ENCODE measurements at places on chromosomes 2 and 18.

DNA sequence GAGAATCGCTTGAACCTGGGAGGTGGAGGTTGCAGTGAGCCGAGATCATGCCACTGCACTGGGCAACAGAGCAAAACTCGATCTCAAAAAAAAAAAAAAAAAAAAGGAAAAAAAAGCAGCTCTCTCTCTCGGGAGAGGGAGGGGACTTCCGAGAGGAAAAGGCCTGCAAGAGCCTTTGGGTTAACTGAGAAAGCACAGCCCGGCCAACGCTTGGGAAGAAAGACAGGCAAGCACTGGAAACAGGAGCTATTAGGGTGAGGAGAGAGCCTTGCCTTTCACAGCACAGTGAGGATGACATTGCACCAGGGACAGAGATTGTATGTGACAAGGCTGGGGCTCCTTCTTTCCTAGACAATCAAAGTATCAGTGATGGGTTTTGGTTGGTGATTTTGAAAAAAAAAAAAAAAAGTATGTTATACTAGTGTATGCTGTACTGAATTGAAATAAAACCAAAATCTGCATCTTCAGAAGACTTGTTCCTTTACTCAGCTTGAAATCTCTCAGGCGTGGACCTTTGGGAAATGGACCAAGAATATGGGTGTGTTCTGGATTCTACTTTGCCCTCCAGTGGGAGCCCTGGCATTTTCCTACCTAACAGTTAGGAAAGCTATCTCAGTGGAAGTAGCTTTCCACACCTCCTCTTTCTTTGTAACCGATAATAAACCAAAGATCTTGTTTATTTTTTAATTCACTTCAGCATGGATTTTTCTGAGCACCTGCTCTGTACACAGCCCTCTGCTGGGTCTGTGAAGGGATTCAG is 16.7 kb downstream of the SRSF7 start:
- no peak for DNase-seq

- no peak for DNase-seq
Observed at GRCh38 chr2:212299333-212299732, 239.3 kb downstream of the ERBB4 start.

GRCh38 chr2:172223601-172224054 is 120.9 kb upstream of the DLX2 start:
- no peak for DNase-seq

DNA sequence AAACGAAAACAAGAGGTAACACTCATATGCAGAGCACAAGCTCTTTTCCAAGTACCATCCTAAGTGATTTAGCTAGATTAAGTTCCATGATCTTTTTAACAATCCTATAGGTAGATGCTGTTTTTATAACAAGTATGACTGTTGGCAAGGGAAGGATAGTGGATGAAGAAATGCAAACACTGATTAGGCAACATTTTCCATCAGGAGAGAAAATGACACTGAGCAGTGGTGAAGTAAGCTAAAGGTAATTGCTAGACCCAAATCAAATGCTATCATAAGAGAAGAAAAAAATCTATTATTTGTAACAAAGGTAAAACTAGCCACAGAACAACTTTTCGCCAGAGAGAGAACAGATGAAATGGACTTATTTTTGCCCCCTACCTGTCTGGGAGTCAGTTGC is 34.3 kb upstream of the BARD1 start:
- DNase-seq = no peak

GRCh38 chr18:23721696-23722480 is 32.6 kb downstream of the LAMA3 start:
- no peak for DNase-seq

- DNase-seq = no peak
Observed at GRCh38 chr2:188293601-188294351, 2.1 kb downstream of the GULP1 start.

DNA sequence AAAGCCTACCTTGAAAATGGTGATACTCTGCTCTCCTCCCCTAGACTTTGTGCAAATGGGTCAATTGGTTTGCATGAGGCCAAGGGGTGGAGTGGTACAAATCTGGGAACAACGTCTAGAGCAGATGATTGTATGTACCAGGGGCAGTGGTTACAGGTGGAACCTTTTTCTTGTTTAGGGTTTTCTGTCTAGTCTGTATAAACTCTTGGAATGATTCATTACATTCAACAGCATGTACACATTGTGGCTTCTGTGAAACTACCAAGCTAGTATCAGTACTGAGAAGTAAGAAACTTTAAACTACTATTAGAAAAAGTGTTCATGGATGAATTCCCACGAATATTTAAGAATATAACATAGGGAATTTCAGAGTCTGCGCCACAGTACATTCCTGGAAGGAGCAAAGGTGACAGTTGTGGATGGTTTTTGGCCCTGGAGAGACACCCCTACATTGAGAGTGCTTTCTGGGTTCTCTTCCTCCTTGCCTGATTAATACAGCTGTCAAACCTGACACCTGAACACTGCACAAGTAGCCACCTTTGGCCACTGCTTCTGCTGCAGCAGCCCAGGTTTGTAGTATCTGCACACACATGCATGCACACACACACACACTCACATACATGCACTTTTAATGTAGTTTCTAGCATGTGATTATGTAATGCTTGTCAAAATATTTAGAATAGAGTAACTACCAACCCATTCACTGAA is 30.0 kb downstream of the CFAP221 start:
- DNase-seq = no peak

- DNase-seq = no peak
Observed at GRCh38 chr2:128041561-128041960, 13.7 kb upstream of the SAP130 start.

DNA sequence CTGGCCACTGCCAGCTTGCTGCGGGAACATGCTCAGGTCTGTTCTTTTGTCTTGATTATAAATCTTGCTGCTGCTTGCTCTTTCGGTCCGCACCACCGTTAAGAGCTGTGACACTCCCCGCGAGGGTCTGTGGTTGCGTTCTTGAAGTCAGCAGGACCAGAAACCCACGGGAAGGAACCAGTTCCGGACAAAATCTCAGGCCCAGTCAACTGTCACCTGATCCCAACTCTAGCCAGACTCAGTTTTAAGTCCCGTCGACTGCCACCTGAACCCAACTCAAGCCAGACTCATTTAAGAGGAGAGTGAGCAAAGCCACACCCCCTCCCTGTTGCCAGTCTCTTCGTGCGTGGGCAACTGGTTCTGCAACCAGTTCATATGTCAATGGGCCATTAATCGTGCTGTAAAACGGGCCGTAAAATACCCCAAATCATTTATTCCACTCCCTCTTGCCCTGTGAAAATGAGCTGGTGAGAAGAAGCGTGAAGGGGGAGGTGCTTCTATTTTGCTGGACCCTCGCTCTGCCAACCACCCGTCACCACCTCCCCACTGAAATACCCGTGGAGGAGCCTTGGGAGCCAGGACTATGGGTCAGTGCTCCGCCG is 224.3 kb downstream of the NDUFA10 start:
- no peak for DNase-seq

DNA sequence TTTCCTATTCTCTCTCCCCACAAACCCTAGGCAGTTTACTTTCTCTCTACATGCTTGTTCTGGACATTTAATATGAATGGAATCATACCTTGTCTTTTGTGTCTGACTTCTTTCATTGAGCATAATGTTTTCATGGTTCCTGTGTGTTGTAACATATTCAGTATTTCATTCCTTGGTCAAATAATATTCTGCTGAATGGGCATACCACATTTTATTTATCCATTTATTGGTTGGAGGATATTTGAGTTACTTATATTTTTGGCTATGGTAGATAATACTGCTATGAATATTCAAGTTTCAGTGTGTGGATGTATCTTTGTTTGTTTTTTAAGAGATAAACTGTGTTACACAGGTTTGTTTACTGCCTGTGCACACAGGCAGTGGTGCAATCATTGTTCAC is 9.0 kb downstream of the TWSG1 start:
- DNase-seq = no peak

DNA sequence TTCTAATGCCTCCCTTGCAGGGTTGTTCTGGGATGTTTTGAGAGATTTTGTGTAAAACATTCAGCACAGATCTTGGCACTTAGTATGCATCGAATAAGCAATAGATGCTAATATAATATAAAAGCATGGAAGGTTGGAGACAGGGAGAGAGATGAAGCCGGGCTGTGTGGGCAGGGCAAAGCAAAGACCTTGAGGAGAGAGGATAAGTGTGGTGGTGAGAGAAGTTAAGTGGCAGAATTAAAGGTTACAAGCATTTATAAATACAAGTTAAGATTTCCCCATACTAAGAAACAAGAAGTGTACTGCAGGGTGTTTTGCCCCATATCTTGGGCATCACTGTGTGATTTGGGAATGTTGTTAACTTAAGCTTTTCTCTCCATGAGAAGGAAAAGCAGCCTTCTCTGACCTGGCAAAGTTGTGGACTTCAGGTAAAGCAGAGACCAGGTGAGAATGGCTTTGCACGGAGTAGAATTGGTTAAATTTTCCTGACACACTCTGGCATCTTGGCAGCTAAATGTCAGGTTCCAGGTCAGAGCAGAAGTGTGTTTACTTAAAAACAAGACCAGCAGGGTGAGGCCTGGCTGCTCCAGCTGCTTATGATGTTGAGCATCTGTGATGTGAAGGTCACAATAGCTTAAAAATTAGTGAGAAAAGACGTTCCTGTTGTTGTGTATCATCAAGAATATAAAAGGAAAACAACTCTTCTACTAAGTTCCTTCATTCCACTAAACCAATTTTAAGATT is 288.5 kb upstream of the HNMT start:
- DNase-seq = no peak

GRCh38 chr2:60385648-60386047 is 167.8 kb downstream of the BCL11A start:
- DNase-seq = no peak

DNA sequence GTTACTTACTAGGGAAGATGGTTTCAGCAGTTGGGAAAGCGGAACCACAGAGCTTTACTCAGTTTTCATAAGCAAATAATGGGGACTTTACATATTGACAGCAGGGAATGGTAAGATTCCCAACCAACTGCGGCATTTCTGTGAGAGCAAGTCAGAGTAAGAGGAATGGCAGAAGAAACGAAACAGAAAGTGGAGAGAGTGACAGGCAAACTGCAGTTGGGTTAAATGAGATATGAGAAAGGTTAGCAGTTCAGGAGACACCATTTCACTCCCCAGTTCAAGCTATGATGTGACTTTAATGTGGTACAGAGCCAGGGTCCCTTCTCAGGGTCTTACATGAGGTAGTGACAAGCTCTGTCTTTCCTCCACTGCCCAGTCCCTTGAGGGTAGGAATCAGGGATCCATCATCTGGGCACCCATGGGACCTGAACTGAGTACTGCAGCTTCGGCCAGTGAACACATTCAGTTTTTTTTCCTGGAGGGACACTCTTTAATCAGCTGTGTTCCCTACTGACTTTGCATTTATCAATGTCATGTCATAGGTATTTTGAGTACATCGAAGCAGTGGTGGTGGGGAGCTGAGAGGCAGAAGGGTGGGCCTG is 33.0 kb upstream of the GREB1 start:
- DNase-seq = no peak

- DNase-seq = no peak
Observed at GRCh38 chr18:58690259-58690658, 19.0 kb downstream of the MALT1 start.

DNA sequence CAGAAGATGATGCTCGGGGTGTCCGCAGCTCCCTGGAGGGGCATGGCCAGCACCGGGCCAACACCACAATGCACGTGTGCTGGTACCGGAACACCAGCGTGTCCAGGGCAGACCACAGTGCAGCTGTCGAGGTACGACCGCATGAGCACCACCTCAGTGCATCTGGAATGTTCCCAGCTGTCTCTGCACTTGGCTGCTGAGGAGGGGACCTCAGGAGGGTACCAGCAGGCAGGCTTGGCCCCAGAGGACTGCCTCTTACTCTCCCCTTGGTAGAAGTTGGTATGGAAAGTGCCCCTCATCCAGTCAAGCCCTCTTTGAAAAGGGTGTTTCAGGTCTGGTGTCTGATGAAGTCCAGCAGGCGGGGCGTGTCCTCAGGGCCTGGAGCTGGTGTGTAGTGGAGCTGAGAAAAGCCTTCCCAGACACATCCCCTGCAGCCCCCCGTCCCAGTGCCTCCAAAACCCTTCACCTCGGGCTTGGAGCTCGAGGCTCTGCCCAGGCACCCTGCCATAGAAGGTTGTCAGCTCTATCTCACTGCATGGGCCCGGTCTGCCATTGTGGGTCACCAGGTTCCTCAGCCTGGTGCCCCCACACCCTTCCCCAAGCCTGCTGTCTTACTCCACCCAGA is 16.7 kb downstream of the STK25 start:
- no peak for DNase-seq

DNA sequence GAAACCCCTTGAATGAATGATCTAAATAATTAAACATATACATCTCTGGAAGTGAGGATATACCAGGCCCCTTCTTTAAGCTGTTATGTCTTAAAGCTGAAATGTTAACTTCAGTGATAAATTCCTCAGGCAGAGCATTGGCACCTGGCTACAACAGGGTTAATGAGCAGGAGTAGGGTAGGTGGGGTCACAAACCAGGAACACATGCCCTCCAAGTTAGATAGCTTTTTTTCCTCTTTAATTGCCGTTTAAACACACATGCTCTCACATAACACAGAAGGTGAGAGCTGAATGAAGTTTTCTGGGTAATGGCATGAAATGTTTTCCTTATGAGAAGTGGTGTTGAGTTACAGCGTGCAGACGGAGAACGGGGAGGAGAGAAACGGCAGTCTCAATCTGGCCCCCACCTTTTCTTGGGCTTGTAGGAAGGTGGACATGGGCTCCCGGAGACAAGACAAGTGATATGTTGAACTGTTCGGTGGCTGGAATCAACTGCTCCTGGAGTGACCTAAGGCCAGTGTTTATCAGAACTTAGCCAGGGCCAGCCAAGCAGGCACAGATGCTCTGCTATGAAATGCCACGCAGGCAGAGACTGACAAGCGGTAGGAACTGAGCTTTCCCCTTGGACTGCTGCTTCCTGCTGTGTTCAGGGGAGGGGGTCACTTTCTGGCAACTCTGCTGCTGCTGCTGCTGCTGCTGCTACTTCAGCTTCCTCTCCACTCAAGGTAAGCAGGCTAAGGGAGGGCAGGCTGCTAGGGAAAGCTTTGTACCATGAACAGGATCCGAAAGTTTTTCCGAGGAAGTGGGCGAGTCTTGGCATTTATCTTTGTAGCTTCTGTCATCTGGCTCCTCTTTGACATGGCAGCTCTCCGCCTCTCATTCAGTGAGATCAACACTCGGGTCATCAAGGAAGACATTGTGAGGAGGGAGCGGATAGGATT is at the start of gene GALNT5:
Gene GALNT5, plus strand, starts transcription at position 394 of the 941 bp plus-strand sequence. Its CDS starts 378 bp downstream, at position 772.
- no peak for DNase-seq

GRCh38 chr2:230868161-230868946 is 3.6 kb downstream of the ITM2C start:
- DNase-seq = no peak

GRCh38 chr2:136141510-136142149 is 23.7 kb upstream of the CXCR4 start:
- no peak for DNase-seq

GRCh38 chr2:238667008-238667407 is 180.9 kb upstream of the TWIST2 start:
- no peak for DNase-seq

- DNase-seq = no peak
Observed at GRCh38 chr2:216349366-216349765, 22.9 kb downstream of the MARCHF4 start.

DNA sequence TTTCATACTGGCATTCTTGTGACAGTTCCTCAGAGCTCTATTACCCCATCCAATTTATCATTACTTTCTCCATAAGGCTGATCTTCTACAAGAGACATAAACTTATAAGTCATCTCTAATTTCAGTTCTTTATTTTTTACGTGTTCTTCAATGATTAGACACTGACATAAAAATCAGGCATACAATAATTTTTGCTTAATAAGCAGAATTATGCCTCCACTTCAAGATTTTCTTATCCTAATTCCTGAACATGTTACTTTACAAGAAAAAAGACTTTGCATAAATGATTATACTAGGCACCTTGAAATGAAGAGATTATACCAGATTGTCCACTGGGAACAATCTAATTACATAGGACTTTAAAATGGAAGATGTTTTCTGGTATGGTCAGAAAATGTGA is 1304.5 kb upstream of the SLC39A10 start:
- no peak for DNase-seq
